ENCODE measurements at places on chromosomes 12 and 14. TPM values are rescaled to one million over a fixed set of nuclear protein-coding genes. Genes with fewer than 3 reads are reported as not detected.

- DNase-seq = no peak
Observed at GRCh38 chr12:237026-237815, 23.3 kb upstream of the SLC6A12 start.

DNA sequence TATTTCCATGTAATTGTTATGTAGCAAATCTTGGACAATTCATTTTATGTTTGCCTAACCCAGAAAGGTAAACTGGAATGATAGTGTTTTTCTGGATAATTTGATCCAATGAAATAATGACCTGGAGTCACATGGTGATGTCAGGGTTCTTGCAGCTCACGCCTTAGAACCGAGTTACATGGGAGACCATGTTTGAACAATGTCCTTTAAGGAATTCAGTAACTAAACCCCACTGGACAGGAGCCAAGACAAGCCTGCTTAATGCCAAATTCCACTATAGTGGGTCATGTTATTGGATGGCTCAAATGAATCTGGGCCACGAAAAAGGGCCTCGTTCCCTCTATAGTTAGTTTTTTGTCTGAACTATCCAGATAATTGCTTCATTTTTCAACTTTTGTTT lies 255.8 kb upstream of the HMGA2 start:
- no peak for DNase-seq

GRCh38 chr12:32450363-32450762 lies 51.0 kb downstream of the FGD4 start:
- DNase-seq = no peak

GRCh38 chr14:77804592-77804991 lies 4.7 kb downstream of the ADCK1 start:
- DNase-seq = no peak

DNA sequence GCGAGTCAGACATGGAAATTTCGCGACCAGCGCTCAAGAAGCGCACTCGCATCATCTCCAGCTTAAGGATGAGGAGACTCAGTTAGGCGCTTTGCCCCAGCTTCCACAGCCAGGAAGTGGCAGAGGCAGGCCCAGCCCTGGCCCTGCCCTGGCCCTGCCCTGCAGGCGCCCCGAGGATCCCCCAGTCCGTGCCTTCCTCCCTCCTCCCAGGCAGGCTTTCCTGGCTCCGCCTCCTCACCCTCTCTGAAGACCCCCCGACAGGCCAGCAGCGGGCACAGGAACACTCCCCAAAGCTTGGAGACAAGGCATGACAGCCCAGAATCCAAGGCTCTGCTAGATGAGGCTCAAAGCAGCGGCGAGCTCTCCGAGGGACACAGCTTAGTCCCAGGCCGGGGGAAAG lies 25.1 kb downstream of the UBR7 start:
- no peak for DNase-seq

GRCh38 chr14:81303258-81303935 lies 82.6 kb upstream of the GTF2A1 start:
- DNase-seq = no peak

GRCh38 chr14:59769586-59769985 lies 101.0 kb downstream of the RTN1 start:
- no peak for DNase-seq

GRCh38 chr14:53186532-53186931 lies 33.4 kb upstream of the DDHD1 start:
- DNase-seq = no peak

DNA sequence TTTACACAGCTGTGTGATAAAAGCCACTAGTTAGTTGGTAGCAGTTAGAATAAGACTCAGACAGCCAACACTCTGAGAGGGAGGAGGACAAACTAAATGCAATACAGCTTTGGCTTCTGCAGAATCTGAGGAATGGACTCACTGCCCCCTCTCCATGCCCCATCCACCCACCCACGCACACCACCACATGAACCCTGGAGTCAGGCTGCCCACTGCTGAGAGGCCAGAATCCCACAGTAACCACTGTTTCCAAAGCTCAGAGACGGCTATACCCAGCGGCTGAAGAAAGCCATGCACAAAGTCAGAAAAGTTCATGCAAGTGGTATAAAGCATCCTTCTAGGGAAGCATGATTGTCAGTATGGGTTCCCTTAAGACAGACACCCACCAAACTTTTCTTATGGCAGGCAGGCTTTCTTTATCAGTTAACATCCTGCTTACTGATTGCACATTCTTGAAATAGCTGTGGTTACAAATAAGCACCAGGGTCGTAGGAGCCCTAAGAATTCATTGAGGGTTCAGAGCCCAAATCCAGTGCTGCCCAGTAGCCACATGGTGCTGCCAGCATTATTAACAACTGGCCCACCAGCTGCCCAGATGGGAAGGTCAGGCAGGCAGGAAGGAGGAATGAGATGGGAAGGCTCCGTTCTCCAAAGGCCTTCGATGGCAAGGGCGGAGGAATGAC lies 61.5 kb downstream of the NT5DC3 start:
- no peak for DNase-seq

GRCh38 chr12:21500786-21501257 lies 613 bp downstream of the RECQL start:
- no peak for DNase-seq

GRCh38 chr14:32472076-32472475 lies 143.0 kb downstream of the AKAP6 start:
- DNase-seq = no peak

Gene CLMN
- total RNA-seq = 41.9 TPM

Gene ESPL1
- total RNA-seq = 0.63 TPM

Gene THAP2
- total RNA-seq = 6.4 TPM

Gene SLC38A1
- 48.5 TPM for total RNA-seq

Gene HOXC5
- 0.28 TPM for total RNA-seq

Gene SMCO2
- not detected for total RNA-seq
